ENCODE measurements at places on chromosomes 13 and 19. TPM values are rescaled to one million over a fixed set of nuclear protein-coding genes. Genes with fewer than 3 reads are reported as not detected.

WDR88 gene
- total RNA-seq, result not detected

ITGBL1 gene
- 0.22 TPM for total RNA-seq

- DNase-seq, result no peak
These were observed 2.6 kb downstream of the KCNRG start for GRCh38 chr13:50017819-50018218.

DNA sequence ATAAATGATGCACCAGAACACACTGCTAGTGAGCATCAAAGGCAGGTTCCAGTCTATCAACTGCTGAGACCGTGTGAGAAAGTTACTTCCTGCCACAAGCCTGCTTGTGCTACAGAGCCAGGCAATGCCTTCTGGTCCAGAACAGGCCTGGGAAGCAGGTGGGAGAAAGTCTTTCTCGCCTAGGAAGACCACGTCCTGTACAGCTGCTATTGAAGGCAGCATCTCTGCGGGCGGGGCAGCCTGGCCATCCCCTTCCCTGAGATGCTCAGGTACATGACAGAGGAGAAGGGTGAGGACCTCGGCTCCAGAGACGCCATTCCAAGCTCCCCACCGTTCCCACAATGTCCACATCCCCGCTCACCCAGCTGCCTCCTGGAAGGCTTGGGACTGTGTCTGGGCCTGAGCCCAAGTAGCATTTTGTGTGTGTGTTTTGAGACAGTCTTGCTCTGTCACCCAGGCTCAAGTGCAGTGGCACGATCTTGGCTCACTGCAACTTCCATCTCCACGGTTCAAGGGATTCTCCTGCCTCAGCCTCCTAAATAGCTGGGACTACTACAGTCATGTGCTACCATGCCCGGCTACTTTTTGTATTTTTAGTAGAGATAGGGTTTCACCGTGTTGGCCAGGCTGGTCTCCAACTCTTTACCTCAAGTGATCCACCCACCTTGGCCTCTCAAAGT, 3.4 kb downstream of the RFX1 start:
- DNase-seq, result no peak

LRRC4B gene
- not detected for total RNA-seq

Measured in astrocyte (in vitro differentiated cells and primary cell).